HuH-7.5 (cell line): ENCODE measurements at places on chromosomes 7 and 10.

DNA sequence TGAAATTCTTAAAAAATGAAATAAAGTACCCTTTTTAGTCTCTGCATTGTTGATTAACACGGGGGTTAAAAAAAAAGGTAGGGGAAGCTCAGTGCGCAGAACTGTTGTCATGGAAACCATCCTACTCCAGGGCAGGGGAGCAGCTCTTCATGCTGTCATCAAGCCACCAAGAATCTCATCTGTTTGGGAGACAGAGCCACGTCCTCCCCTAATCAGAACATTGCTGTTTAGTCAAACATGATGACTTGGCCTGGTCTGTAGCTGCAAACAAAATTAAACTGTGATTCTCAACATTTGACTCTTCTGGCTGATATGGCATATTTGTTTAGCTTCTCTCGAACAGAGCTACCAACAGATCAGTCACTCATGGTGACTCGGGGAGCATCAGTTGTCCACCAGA lies 254.4 kb upstream of the KLF14 start:
- DNase-seq, result no peak

DNA sequence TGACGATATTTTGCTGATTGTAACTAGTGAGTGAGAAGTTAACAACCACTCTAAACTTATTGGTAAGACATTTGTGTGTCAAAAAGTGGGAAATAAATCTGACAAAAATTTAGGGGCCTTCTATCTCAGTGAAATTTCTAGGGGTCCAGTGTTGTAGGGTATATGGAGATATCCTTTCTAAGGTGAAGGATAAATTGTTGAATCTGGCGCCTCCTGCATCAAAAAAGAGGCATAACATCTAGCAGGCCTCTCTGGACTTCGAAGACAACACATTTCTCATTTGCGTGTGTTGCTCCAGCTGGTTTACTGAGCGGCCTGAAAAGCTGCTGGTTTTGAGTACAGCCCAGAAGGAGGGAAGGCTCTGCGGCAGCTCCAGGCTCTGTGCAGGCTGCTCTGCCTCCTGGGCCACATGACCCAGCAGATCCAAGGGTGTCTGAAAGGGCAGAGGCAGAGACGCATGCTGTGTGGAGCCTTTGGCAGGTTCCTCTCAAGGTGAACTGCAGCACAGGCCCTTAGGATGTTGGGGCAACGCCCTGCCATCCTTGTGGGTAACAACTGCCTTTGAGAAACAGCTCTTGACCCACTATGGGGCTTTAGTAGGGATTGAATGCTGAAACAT lies 72.4 kb downstream of the LMBR1 start:
- no peak for DNase-seq

- no peak for DNase-seq
These were observed 20.2 kb upstream of the PFKFB3 start for GRCh38 chr10:6182454-6183098.

DNA sequence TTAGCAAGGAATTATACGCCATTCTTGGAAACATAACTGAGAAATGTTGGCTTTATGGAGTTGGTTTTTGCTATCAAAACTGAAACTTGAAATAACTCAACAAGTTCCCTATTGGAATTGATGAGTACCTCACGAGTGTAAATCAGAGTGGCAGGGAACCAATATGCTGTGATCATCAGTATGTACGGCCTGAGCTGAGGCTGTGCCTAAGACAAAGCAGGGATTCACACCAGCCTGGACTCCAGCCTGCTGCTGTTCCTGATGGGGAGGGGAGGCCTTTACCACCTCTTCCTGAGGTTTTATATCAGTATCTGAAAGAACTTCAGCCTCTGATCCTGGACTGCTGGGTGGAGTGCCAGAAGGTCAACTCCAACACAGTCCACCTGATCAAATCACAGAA lies 52.7 kb downstream of the CRTAC1 start:
- DNase-seq, result no peak

DNA sequence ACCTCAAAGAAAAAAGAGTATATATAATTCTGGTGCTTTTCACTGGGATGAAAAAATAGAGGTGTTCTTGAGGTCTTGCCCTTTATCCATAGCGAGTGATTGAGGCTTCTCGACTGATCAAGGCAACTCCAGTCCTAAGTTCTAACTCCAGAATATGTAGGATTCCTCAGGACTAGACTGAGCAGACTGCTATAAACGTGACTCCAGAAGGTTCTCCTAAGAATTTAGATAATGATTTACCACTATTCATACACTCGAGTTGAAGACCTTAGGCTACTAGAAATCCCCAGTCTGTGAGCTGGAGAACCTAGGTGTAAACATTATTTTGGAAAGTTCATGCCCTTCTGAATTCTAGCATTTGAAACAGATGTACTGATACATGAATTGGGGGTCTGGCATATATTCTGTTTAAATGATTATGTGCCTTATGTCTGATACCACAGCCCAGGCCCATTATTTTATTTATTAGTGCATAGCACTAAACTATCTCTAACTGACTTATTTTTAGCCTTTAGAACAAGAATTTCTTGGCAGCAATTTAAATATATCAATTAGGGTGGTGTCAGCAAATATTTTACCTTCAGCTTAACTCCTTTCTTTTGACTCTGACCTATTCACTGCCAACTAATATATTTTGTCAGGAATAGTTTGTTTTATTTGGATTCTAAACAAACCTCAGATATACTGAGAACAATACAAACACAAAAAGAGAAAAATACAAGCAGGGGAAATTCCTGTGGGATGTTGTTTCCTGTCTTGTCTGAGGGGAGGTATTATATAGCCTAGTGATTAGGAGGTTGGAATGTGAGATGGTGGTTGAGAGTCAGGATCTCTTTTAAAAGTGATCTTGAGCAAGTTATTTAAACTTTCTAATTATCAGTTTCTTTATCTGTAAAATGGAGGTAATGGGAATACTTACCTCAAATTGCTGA lies 75.8 kb downstream of the PODXL start:
- peak; percentile 9 for DNase-seq

GRCh38 chr7:38178695-38179344 lies 775 bp downstream of the STARD3NL start:
- DNase-seq, result no peak

DNA sequence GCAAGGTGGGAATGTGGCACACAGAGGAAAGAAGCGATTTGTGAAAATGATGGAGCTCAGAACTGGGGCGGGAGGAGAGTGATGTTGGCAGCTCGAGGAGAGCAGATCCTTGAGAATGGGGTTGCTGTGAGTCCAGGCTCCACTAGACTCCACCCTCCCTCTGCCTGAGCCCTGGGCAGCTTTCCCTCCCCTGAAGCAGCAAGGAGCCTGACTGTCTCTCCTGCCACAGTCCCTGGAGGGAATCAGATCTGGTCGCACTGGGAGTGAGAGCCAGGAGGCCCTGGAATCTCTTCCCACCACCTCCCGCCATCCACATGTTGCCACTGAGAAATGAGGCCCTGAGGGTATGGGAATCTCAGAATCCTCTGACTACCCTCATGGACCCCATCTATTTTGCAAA lies 362.7 kb downstream of the PLXNA4 start:
- DNase-seq, result no peak

DNA sequence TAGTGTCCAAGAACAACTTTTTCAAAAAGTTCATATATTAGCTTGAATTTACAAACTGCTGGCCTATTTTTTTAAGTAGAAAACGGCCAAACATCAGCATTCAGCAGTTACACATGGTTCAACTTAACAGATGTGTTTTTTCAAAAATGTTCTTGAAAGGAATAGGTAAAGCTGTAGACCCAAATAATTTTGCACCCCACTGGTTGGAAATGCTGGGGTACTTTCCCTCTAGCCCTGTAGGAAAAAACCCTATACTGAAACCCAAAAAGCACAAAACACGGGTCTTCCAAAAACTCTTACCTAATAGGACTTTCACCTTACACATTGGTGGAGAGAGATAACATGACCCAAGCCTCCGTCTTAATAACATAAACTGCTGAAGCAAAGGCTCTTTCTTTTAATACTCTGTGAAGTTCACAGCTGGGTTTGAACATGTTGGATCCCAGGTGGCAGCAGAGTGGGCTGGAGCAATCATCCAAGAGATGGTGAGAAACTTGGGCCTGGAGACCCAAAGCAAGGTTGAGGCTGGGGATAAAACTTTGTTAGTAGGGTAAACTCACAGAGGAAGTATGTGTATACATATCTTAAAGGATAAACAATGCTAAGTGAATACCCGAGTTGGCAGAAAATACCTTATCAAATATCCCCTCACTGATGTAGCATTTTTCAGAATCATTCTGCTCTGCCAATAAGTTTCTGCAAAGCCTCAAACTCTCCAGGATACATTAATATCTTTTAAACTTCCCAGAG lies 629 bp upstream of the DNAJC9 start:
- no peak for DNase-seq

- DNase-seq, result no peak
These were observed 155.0 kb downstream of the GALNT17 start for GRCh38 chr7:71286924-71287323.

GRCh38 chr10:61923210-61923949 lies 21.9 kb downstream of the ARID5B start:
- no peak for DNase-seq

DNA sequence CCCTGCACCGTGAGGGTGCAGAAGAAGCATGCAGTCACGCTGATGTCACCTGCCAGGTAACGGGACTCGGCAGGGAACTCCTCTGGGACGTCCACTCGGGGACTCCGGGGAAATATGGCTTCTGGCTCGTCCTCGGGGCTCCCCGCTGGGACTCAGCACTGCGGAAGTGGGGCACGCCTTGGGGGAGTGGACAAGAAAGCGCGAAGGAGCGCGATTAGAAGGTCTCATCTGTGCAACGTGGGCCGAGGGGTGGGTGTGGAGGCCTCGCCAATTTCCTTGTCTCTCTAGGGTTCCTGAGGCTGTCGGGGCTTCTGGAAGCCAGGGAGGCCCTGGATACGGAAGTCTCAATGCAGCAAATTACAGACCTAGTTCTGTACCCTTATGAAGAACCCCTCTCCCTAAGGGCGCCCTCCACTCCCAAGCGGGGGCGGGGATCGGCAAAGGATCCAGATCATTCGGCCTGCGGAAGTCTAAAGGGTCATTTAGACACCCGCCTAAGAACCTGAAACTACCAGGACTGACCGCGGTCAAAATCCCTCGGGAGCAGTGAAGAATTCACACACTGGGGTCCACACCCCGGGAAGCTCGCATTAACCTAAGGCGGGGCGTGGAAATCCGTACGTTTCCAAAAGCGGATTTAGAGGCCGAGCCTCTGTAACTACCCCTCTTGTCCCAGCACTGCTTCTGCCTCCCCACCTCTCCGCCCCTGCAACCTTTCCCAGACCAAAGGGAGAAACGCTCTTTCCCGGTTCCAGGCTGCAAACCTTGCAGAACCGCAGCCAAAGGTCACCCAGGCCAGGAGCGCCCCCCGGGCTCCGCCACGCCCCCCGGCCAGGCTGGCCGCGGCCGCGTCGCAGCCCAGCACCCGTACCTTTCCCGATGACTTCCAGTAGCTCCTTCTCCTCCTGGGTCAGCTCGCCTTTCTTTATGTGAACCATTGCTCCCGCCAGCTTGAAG lies 640 bp downstream of the ANKMY2 start:
- no peak for DNase-seq

GRCh38 chr10:105185161-105185560 lies 544.1 kb downstream of the SORCS3 start:
- no peak for DNase-seq

DNA sequence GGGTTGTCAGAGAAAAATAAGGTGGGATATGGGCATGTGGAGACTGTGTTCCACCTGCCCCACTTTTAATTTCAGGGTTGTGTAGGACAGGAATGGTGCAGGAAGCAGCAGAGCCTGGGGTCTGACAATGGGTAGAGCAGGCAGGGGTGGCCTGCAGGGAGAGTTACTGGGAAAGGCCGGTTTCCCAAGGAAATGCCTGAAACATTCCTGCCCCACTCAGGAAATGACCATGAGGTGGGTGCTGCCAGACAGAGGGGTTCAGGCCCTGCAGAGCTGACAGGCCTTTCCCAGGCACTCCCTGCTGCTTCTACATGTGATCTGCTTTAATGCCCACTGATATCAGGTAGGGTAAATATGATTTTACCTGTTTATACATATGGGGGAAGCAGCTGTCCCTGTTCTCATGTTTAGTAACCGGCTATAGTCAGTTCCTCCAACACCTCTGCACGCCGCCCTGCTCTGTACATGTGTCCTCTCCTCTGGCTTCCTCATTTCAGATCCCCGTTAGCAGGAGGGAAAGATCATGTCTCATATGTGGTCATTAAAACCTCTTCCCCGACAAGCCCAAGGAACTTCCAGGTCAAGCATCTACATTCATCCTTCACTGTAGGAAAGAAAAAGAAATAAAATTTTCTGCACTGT lies 118.6 kb upstream of the PRSS58 start:
- DNase-seq, result no peak

- no peak for DNase-seq
These were observed 902 bp upstream of the NFE2L3 start for GRCh38 chr7:26151096-26151495.

DNA sequence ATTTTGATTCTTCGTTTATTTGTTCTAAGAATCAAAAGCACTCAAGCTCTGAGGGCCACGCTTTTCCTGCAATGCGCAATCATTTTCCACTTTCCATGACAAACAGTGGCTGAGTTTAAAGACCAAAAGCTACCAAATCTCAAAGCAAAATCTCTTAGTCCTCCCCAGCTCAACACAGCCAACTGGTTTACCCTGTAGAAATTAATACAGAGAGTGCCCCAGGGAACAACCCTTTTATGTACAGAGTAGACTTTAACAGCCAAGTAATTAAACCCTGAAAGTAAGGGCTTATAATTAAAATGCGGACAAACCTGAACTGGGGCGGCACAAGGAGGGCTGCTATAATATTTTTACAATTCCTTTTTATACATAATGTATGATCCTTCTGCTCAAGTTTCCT lies 53.2 kb downstream of the FAM53B start:
- no peak for DNase-seq

GRCh38 chr7:92375013-92375412 lies 72.3 kb upstream of the GATAD1 start:
- DNase-seq, result no peak

- no peak for DNase-seq
These were observed 58.4 kb downstream of the TACR2 start for GRCh38 chr10:69358148-69358795.

DNA sequence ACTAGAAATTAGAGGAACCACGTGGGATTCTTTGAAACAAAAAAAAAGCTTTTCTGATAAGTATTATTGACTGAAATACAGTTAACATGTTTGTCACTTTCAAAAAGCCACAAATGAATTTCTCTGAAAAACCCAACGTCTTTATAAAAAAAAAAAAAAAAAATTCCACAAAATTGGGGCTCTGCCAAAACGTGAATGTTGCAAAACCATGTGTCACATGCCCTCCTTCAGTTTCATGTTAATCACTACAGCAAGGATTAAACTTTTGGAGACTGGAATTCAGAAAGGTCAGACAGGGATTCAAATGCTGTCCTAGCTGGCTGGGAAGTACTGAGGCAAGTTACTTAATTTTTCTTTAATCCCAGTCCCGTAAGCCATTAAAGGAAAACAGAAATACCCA lies 278.0 kb upstream of the KLF14 start:
- DNase-seq, result no peak

DNA sequence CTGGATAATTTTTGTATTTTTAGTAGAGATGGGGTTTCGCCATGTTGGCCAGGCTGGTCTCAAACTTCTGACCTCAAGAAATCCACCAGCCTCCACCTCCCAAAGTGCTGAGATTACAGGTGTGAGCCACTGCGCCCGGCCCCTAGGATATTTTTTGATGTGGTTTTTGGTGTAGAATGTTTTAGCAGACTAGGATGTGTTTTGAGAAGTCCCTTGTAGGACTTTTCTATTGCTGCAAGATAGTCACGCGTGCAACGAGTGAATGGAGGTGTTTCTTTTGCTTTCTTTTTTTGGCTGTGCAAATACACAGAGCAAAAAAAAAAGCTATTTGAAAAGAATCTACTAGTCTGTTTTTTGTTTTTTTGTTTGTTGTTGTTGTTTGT lies 29.8 kb upstream of the KLF6 start:
- no peak for DNase-seq
